ENCODE measurements at places on chromosomes 11 and 22.

DNA sequence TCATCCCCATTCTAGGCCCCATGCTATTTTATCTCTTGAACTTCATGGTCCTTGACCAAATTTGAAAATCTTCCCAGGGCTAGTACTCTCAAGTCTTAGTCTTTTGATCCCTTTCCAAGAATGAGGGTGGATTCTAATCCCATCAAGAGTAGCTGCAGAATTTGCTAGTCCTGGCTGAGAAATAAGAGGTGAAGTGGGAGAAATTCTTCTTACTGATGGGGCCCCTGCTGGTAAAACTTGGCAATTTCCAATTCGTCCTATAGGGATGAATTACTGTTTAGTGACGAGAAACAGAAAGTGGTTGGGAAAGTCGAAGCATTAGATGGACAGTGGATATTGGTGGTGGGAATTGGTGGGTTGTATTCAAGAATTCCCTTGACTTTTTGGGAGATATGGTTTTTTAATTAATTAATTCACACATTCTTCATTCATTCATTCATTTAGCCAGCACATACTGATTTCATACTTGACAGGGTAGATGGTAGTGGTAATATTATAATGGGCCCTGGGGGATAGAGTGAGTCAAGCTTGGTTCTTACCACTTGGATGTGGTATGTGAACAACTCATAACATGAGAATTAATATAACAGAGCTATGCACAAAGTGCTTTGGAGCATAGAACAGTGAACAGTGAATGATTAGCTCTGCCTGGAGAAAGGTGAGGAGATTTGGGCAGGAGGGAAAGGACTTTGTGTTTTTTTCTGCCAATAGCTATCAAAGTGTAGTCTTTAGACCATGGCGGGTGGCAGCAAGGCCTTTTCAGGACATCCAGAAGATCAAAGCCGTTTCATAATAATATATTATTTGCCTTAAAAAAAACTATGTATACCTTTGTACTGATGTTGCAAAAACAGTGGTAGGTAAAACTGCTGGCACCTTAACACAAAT, 103.8 kb downstream of the STIM1 start:
- no peak for DNase-seq

- DNase-seq = no peak
These were observed 561 bp downstream of the PGM2L1 start for GRCh38 chr11:74397501-74398243.

DNA sequence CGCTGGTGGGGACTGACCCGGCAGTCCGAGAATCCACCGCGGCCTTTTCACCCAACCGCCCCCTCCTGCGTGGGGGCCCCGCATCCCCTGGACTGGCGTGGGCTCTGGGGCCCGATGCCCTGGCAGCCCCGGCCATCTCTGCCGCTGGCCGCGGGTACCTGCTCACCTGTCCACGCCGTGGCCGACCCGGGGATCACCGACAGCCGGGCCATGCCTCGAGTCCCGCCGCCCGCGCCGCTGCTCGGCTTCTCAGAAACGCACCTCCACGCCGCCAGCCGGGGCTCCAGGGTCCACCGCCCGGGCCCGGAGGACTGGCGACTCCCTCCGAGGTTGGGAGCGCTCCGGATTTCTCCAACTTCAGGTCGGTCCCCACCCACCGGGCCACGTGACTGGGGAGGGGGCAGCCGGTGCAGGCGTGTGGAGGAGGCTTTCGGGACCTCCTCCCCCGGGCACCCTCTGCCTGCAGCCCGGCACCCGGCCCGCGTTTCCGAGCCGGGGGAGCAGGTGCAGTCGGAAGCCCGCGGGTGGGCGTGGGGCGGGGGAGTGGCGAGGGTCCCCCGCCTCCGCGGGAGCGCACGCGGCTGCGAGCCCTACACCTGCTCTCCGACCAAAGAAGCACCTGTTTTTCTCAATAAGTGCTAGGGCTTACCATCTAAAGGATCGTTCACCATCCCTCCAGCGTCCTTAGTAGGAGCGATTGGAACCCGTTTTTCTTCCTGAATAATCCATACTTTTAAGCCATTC, 554 bp upstream of the NRIP3 start:
- DNase-seq = peak; percentile 37

GRCh38 chr11:66317322-66317722, 478 bp upstream of the CD248 start:
- peak; percentile 58 for DNase-seq
